ENCODE measurements at places on chromosomes 11 and 22. TPM values are rescaled to one million over a fixed set of nuclear protein-coding genes. Genes with fewer than 3 reads are reported as not detected.
A peak's percentile ranks its signal among the peaks of the same experiment; 100 is the strongest.

GRCh38 chr11:64558065-64558745 lies 32.8 kb upstream of the SLC22A12 start:
- H3K4me3 ChIP-seq: no peak overlapping the region
- no peak overlapping the region for H3K27ac ChIP-seq
- no peaks in the 10 kb centered on the region for H3K27me3 ChIP-seq

- H3K36me3 ChIP-seq: peaks cover 54% of the 10 kb centered on the region
- H3K27ac ChIP-seq: no peak overlapping the region
- no peaks in the 10 kb centered on the region for H3K4me1 ChIP-seq
- DNase-seq: no peak
- no peaks in the 10 kb centered on the region for H3K27me3 ChIP-seq
Measured at GRCh38 chr22:46303347-46303965, 6.8 kb downstream of the GTSE1 start.

- peaks cover 26% of the 10 kb centered on the region for H3K4me1 ChIP-seq
- peak overlapping the region; percentile 80 for H3K27ac ChIP-seq
- no peak for DNase-seq
- H3K4me3 ChIP-seq: 0 out of 3 replicates have a peak overlapping the region, but pooled peaks have one; percentile 0
- H3K27me3 ChIP-seq: no peaks in the 10 kb centered on the region
- peaks cover 11% of the 10 kb centered on the region for H3K36me3 ChIP-seq
Measured at GRCh38 chr11:114479331-114479730, 40.1 kb downstream of the REXO2 start.

GRCh38 chr22:28014211-28015045 lies 95.4 kb upstream of the PITPNB start:
- H3K36me3 ChIP-seq: no peaks in the 10 kb centered on the region
- H3K4me3 ChIP-seq: no peak overlapping the region
- no peak for DNase-seq

GRCh38 chr11:76047766-76048165 lies 158.5 kb downstream of the WNT11 start:
- no peak overlapping the region for H3K4me3 ChIP-seq
- no peak for DNase-seq
- peaks cover 50% of the 10 kb centered on the region for H3K36me3 ChIP-seq
- H3K4me1 ChIP-seq: no peaks in the 10 kb centered on the region

DNA sequence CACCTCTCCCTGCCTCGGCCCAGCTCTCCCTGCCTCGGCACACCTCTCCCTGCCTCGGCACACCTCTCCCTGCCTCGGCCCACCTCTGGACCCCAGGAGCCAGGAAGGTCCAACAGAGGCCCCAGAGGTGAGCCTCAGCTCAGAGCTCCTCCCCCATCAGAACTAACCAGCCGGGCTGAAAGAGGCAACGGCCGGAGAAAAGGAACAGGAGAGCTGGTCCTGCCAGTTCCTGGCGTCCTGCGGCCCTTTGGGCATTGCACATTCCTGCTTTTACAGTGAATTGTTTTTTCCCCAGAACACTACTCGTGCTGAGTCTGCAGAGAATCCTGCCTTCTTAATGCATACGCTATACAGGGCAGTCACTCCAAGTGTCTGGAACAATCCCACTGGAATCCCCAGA lies 45.8 kb downstream of the LMO1 start:
- no peak overlapping the region for H3K4me3 ChIP-seq
- no peak overlapping the region for H3K27ac ChIP-seq
- no peaks in the 10 kb centered on the region for H3K27me3 ChIP-seq
- H3K36me3 ChIP-seq: no peaks in the 10 kb centered on the region

GRCh38 chr22:19797086-19798002 lies 36.8 kb downstream of the TBX1 start:
- H3K4me1 ChIP-seq: no peaks in the 10 kb centered on the region
- peaks cover 3% of the 10 kb centered on the region for H3K36me3 ChIP-seq
- no peaks in the 10 kb centered on the region for H3K27me3 ChIP-seq
- no peak overlapping the region for H3K27ac ChIP-seq
- DNase-seq: no peak
- H3K4me3 ChIP-seq: no peak overlapping the region

DNA sequence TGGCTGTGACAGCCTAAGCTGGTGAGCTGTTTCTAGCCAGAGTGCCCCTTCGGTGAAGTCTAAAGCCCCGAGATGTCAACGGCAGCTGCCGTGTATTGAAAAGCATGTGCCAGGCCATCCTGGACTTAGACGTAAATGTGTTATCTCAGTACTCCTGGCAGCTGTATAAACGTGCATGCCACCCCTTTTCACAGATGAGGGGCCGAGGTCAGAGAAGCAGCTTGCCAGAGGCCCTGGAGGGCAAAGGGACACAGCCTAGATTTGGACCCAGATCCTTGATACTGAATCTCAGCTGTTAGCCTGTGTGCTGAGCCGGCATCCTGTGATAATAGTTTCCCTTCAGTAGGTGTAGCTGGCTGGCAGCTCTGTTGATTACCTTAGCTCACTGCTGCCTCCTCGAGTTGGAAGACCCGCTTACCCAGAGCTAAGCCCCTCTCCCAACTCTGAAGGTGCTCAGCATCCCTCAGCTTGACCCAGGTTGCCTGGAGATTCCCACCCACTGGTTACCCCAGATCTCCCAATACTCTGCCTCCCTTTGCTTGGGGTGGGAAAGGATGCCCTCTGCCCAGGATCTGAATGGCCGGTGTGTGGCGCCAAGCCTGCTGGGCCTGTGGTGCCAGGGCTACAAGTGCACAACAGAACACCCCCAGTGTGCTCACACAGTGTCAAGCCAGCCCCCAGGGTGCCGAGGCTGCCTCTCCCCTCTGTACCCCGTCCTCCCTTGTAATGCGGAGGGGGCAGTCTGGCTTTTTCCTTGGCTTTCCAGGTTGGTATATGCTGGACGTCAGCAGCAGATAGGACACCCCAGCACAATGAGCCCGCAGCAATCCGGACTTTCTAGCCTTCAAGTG lies 59.8 kb upstream of the WNT7B start:
- H3K4me3 ChIP-seq: peak overlapping the region; percentile 83
- no peak overlapping the region for H3K27ac ChIP-seq
- DNase-seq: no peak
- no peaks in the 10 kb centered on the region for H3K4me1 ChIP-seq
- H3K36me3 ChIP-seq: no peaks in the 10 kb centered on the region

- no peak overlapping the region for H3K4me3 ChIP-seq
- no peaks in the 10 kb centered on the region for H3K36me3 ChIP-seq
- no peaks in the 10 kb centered on the region for H3K27me3 ChIP-seq
- DNase-seq: no peak
Measured at GRCh38 chr11:26537341-26537740, 34.7 kb downstream of the MUC15 start.

- DNase-seq: no peak
- H3K27ac ChIP-seq: no peak overlapping the region
- H3K27me3 ChIP-seq: no peaks in the 10 kb centered on the region
- no peak overlapping the region for H3K4me3 ChIP-seq
- H3K36me3 ChIP-seq: no peaks in the 10 kb centered on the region
Measured at GRCh38 chr11:19580646-19581045, 132.0 kb upstream of the NAV2 start.

DNA sequence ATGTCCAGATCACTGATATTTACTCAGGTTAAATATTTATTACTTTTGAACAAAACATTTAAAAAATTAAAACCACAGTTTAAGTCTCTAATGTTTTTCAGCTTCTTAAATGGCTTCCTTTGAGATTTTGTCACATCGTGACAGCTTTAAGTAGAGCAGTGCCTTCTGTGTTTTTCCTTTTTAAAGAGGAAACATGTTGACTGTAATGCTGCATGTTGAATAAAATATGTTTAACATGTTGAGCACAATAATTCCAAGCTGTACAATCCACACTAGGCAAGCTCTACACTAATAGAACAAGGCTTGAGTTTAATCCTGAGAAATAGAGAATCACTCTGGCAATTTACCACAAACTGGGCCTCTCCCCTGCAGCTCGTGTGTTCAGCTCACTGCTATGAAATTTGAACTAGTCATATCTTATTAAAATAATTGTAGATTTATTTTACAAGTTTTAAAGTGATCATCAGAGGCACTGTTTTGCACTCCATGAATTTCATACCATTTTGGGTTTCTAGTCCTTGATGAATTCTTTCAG lies 368.3 kb downstream of the SOX6 start:
- H3K27me3 ChIP-seq: peaks cover 25% of the 10 kb centered on the region
- no peaks in the 10 kb centered on the region for H3K4me1 ChIP-seq
- no peak overlapping the region for H3K27ac ChIP-seq
- no peak for DNase-seq

DNA sequence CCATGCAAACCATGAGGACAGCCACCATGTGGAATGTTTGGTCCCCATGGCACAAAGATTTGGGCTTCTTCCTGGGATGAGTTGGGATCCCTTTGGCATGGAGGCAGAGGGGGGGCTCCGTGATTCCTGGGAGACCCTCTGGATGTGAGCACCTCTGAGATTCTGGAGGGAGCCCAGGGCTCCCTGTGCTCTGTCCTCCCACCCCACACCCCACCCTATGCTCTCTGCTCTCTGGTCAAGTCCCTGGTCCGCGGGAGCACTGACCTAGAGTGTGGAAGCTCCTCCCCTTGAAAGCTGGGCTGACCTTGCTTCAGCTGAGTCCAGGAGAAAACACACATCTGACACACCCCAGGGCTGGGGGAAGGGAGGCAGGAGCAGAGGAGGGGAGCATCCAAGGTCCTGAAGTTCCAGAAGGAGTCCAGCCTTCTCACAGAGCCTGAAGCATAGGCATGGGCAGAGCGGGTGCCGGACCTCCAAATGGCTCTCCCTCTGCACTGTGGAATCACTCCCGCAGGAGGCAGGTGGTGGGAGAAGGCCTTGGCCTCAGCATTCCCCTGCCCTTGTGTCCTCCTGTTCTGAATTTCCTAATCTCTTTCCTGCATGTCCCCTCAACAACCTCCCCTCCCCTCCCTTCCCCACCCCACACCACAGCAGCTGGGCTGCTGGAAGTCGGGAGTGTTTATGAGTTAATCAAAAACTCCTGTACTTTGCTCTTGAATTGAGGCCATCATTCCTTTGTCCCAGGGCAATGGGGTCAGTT lies 25.7 kb upstream of the OAF start:
- DNase-seq: no peak
- no peak overlapping the region for H3K27ac ChIP-seq
- H3K4me1 ChIP-seq: no peaks in the 10 kb centered on the region
- H3K27me3 ChIP-seq: peaks cover 8% of the 10 kb centered on the region
- H3K36me3 ChIP-seq: no peaks in the 10 kb centered on the region
- H3K4me3 ChIP-seq: no peak overlapping the region

- no peaks in the 10 kb centered on the region for H3K4me1 ChIP-seq
- H3K4me3 ChIP-seq: no peak overlapping the region
- no peak for DNase-seq
- H3K36me3 ChIP-seq: no peaks in the 10 kb centered on the region
- no peaks in the 10 kb centered on the region for H3K27me3 ChIP-seq
- H3K27ac ChIP-seq: no peak overlapping the region
Measured at GRCh38 chr11:111329306-111330204, 31.2 kb downstream of the POU2AF3 start.

MCAM gene
- total RNA-seq: 21.5 TPM

SMTNL1 gene
- not detected for total RNA-seq

Data from H9 (cell line).